Left cardiac atrium (tissue), 4 donors: ENCODE measurements at places on chromosomes 4 and X. TPM values are rescaled to one million over a fixed set of nuclear protein-coding genes. Genes with fewer than 3 reads are reported as not detected.

Gene MYOZ2
- total RNA-seq, result 547 TPM

Gene FDCSP
- not detected for total RNA-seq

Gene SSX2
- not detected for total RNA-seq

Gene PTPN13
- 9.5 TPM for total RNA-seq

Gene CLNK
- total RNA-seq, result not detected

Gene MAGEA4
- not detected for total RNA-seq

Gene USP51
- 2.4 TPM for total RNA-seq

Gene ZNF280C
- total RNA-seq, result 2.3 TPM

Gene GAGE2A
- not detected for total RNA-seq

Gene GUCY1A1
- 53.5 TPM for total RNA-seq

Gene TEX13B
- not detected for total RNA-seq

Gene MAGEE2
- total RNA-seq, result 0.12 TPM

Gene RAB41
- total RNA-seq, result not detected

Gene STPG2
- 0.24 TPM for total RNA-seq

Gene ANK2
- total RNA-seq, result 277 TPM

Gene MAGEA8
- total RNA-seq, result not detected

Gene FAM9B
- not detected for total RNA-seq

Gene F11
- total RNA-seq, result not detected

Gene TMEM35A
- 0.41 TPM for total RNA-seq

Gene IL21
- total RNA-seq, result not detected

Gene TCEAL9
- total RNA-seq, result 42.1 TPM

Gene MND1
- total RNA-seq, result 0.62 TPM

Gene TSPAN6
- total RNA-seq, result 10.1 TPM

Gene CENPE
- total RNA-seq, result 0.31 TPM

Gene ACSL4
- total RNA-seq, result 69.2 TPM

Gene HSFX4
- not detected for total RNA-seq

Gene NHS
- 2.0 TPM for total RNA-seq

Gene PRKG2
- 16.6 TPM for total RNA-seq

Gene CYSLTR1
- 3.1 TPM for total RNA-seq
